NCI-H510A (cell line): ENCODE measurements at places on chromosomes 1 and 21.

DNA sequence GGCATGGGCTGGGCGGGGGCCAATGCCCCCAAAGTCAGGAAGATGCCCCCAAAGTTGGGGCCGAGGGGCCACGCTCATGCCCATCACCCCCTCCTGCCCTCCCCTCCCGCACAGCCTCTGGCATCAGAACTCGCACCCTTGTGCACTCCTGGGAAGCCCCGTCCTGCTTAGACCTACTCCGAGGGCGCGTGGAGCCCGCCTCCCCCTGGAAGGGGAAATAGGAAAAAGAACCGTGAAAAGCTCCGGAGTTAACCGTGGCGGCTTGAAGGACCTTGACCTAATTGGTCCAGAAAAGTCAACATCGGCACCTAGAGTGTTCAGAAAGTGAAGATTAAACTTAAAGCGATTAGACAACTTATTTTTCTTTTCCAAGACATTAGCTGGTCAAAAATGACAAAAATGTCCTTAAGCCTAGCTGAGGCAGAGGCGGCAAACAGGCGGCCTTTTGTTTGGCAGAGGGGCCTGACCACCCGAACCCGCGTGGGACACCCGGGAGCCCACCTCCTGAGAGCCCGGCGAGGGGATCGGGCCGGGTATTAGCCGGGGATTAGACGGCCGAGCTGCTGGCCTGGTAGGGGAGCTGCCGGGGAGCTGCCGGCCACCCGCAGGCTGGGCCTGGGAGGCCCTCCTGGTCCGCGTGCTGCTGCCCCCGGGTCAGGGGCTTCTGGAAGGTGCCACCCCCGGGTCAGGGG lies 65.5 kb downstream of the PRDM16 start:
- no peak for DNase-seq

GRCh38 chr21:41321908-41322495 lies 5.4 kb downstream of the FAM3B start:
- DNase-seq, result peak; percentile 58

- no peak for DNase-seq
Measured at GRCh38 chr1:83763361-83764095, 235.4 kb downstream of the TTLL7 start.

GRCh38 chr1:9814619-9815018 lies 9.1 kb downstream of the CLSTN1 start:
- no peak for DNase-seq

DNA sequence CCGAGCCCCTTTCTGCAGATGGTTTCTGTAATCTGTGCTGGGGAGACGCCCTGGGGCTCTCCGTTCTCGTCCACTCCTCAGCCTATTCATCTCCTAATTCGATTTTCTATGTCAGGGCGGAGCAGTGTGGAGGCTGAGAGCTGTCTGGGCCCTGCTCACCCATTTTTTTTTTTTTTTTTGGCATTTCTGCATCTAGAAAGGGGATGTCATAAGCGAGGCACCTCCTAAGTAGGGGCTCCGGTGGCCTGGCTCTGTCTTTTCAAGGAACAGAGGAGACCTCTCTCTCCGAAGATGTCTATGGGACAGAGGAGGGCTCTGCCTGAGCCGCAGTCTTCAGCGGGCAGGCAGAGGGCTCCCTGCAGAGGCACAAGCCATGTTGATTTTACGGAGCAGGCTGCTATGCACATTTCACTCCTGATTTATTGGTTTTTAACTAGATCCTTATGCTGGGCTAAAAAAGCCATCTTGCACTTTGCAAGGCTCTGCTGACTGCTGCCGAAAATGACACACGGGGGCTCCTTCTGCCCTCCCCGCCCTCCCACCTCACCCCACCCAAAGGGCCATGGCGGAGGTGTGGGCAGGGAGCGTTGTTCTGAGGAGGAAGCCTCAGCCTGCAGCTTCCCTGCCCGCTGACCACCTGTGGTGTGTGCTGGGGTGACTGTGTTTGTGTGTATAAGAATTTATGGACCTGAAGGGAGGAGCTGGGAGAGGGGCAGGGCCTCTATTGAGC lies 71.0 kb downstream of the FOXD2 start:
- DNase-seq, result no peak

DNA sequence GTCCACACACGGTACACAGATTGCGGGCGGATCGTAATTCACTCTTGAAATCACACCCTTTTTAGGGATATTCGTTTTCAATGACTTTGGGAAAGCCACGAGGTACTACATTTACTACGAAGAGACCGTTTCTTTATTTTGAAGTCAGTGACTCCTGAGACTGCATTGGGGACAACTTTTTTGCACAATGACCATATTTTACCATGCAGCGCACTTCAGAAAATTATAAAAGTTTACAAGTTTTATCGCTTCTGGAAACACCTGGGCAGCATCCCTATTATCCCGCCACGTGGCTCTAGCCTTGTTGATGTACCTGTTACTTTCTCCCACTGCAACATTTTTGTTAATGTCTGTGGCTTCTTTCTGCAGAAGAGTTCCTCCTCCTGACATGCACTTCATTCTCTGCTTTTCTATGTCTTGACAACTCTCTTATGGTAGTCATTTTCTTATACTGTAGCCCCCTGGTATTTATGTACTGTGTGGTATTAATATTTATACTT lies 1.3 kb upstream of the AKT3 start:
- no peak for DNase-seq

DNA sequence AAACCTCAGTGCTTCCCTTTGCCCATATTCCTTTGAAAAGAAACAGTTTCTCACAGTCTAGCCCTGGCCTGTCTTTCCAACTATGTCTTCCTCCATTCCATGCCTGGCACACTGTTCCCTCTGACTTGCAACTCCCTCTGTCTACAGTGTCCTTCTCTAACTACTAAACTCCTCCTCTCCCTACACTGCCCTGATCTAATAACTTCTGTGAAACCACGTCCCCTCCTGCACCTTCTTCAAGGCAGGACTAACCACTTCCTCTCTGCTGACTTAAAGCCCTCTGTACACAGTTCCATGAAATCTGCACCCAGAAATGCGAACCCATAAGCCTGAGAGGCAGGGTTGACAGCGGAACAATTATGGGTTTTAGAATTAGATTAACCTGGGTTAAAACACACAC lies 62.2 kb upstream of the ATP1B1 start:
- no peak for DNase-seq

- DNase-seq, result no peak
Measured at GRCh38 chr1:114270718-114271117, 117.0 kb upstream of the SYT6 start.

- no peak for DNase-seq
Measured at GRCh38 chr1:80542231-80542630, 1258.5 kb upstream of the ADGRL2 start.
